ENCODE measurements at places on chromosomes 4 and X.

GRCh38 chr4:108777388-108777787, 14.5 kb upstream of the ETNPPL start:
- DNase-seq = no peak

DNA sequence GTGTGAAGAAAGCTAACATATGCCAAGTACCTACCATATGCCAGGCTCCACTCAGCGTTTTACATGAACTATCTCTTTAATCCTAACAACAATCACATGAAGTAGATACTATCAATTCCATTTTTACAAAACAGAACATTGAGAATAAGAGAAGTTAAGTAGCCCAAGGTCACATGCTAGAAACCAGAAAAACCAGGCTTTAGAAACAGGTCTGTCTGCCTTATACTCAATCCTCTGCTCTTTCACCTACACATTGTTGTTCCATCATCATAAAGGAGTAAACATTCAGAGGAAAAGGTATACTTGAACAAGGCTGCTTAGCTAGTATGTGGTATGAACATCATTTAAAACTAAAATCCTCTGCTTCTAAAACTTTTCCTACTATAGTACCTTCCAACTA, 42.1 kb downstream of the WDFY3 start:
- no peak for DNase-seq

DNA sequence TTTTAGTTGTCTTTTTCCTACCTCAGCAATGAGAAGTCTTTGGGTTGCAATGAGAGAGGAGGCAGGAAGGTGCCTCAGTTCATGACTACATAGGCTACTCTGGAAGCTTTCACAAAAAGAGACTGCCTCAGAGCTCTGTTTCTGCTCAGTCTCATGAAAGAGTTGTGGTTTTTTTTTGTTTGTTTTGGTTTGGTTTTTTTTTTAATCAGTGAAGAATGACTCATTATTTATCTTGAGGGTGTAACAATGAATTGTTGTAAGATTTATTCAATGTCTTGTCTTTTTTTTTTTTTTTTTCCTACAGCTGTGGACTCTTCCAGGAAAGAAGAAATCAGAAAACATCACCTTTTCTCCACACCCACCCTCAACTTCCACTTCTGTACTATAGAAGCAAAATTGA, 67.5 kb upstream of the CXCL13 start:
- no peak for DNase-seq

DNA sequence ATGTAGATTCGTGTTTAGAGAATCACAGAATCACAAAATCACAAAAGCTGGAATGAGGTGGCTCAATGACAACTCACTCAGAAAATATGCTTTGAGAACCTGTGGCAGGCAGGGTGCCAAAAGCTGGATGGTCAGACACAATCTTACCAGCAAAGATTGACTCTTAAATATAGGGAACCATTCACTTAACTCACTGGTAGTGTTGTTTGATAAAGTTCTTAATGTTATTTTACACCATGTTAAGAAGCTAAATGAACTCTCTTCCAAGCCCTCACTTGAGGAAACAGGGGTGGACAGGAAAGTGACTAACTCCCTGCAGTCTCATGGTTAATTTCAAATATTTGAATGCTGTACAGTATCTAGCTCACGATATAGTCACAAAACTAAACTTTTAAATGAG, 5.7 kb upstream of the SCOC start:
- DNase-seq = no peak

- DNase-seq = no peak
These were observed 2.8 kb downstream of the SH3D19 start for GRCh38 chr4:151322570-151322969.

DNA sequence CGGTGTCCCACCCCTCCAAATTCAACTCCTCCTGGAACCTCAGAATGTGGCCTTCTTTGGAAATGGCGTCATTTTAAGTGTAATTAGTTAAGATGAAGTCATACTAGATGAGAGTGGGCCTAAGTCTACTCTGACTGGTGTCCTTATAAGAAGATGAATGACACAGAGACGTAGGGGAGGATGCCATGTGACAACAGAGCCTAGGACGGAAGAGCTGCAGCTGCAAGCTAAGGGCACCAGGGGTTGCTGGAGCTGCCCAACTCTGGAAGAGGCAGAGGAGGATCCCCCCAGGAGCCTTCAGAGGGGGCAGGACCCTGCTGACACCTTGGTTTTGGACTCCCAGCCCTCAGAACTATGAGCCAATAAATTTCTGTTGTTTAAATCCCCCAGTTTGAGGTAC, 115.1 kb downstream of the STK32B start:
- DNase-seq = no peak

- no peak for DNase-seq
These were observed 338.3 kb upstream of the TEX13C start for GRCh38 chrX:124981420-124981819.

GRCh38 chr4:86938771-86939520, 4.1 kb downstream of the AFF1 start:
- no peak for DNase-seq

- no peak for DNase-seq
These were observed 2.0 kb upstream of the CBR4 start for GRCh38 chr4:169012049-169012448.

GRCh38 chr4:3747581-3747904, 18.6 kb upstream of the ADRA2C start:
- no peak for DNase-seq

DNA sequence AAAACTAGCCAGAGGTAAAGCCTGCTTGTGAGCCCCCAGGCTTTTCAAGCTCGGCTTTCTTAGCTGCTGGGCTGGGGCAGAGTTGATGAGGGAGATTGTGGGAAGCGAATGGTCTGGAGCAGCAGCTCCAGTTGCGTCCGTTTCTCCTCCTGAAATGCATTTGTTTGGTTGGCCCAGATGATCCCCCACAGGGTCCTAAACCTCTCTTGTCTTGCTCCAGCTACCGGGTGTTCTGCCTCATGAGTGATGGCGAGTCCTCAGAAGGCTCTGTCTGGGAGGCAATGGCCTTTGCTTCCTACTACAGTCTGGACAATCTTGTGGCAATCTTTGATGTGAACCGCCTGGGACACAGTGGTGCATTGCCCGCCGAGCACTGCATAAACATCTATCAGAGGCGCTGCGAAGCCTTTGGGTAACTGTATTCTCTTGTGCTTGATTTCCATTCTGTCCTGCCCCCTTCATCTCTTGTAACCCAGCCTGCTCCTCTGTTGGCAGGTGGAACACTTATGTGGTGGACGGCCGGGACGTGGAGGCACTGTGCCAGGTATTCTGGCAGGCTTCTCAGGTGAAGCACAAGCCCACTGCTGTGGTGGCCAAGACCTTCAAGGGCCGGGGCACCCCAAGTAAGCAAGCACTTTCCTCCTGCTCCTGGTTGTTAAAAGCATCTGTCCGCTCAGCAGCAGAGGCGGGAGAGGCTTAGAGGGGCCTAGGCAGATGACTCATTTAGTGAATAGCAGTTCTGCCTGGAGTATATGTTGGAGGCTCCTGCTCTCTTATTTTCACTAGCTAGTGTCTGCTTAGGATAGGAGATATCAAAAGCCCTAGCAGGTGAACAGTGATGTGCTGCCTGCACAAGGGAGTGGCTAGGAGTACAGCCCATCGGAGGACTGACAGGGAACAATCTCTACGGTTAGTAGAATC, 15.3 kb downstream of the TKTL1 start:
- DNase-seq = no peak

DNA sequence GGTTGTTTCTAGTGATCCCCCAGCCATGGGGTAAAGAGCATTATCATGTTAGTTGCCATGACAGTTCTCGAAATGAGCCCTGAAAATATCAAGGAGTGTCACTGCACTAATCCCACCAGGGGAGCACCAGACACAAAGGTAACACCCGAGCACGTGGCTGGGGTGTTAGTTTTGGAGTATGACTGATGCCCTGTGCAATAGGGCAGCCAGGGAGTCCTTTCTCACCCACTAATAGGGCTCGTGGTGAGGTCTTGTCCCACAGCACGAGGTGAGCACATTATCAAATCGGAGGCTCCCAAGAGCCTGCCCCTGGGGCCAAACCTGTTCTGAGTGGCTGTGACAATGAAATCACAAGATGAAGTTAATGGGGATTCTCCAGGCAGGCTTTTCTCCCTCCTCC, 9.6 kb downstream of the MAMLD1 start:
- no peak for DNase-seq

DNA sequence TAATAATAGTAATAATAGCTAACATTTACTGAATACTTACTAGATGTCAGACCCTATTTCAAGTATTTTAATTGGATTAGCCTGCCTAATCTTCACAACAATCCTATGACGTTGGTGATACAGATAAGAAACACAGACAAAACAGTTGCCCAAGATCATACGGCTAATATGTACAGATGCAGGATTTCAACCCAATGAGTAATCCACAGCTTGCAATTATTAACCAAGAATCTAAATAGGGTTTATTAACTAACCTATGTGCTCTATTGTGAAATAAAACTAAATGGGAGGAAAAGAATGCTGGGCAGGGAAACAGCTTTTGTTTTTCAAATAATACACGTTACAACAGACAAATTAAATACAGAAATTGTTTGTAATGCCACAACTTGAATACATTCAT, 23.4 kb downstream of the FBXO8 start:
- DNase-seq = no peak
